ENCODE measurements at places on chromosomes 12 and 14. TPM values are rescaled to one million over a fixed set of nuclear protein-coding genes. Genes with fewer than 3 reads are reported as not detected.

GPX2 gene
- total RNA-seq: not detected

KRT8 gene
- 104 TPM for total RNA-seq

WDR89 gene
- 5.0 TPM for total RNA-seq

FSCB gene
- total RNA-seq: not detected

GRCh38 chr14:93137864-93138263 lies 22.1 kb upstream of the ITPK1 start:
- DNase-seq: peak; percentile 73

DNA sequence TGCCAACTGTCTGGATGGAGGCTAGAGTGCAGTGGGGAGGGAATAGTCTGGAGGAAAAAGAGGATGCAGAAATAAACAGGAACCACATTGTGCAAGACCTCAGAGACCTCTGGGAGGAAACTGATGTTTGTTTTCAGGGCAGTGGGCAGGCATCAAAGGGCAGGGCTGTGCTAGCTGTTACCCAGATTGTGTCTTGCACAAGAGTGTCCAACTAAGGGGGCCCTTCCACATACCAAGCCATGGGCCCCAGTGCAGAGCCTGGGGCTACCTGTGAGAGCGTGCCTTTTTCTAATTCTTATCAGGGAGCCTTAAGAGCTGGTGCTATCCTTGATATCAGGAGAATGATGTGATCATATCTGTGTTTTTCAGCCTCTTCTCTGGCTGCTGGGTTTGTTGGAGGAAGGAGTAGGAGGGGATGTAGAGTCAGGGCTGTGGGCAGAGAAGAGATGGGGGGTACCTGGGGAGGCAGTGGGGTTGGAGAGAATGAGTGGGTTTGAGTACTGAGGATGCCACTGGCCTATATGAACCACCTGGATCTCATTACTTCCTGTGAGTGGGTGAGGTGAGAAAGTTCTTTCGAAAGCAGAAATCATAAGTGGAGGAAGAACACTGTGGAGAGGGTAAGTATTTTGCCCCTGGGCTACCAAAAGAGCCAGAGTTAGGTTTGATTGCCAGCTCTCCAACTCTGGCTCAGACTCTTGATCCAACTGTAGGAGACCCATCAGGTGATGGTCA lies 259.2 kb upstream of the CRY1 start:
- DNase-seq: no peak

Data from Right ventricle myocardium superior (tissue), 1 donor.